ENCODE measurements at places on chromosomes 16 and 17.

GRCh38 chr17:7886227-7887037 lies 2.2 kb upstream of the CHD3 start:
- DNase-seq, result peak; percentile 32

GRCh38 chr17:18184143-18185031 lies 759 bp downstream of the ALKBH5 start:
- peak; percentile 55 for DNase-seq

- no peak for DNase-seq
These were observed 30.1 kb downstream of the ABCA8 start for GRCh38 chr17:68924793-68925720.

DNA sequence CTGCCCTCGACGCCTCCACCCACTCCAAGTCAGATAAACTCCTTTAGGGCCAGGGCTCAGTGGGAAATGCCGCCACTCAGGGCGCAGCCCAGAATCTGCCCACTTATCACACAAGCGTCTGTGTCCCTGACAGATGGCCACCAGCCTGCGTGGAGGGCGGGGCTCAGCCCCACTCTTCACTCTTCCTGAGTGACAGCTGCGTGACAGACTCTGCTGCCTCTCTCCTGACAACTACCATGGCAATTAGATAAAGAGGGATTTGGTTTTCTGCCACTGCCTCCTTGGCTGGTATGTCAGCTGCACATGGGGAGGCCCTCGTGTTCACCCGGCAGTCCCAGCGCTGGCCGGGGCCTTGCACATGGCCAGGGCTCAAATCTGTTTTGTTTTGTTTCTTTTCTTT lies 96.2 kb downstream of the RTN4RL1 start:
- no peak for DNase-seq

DNA sequence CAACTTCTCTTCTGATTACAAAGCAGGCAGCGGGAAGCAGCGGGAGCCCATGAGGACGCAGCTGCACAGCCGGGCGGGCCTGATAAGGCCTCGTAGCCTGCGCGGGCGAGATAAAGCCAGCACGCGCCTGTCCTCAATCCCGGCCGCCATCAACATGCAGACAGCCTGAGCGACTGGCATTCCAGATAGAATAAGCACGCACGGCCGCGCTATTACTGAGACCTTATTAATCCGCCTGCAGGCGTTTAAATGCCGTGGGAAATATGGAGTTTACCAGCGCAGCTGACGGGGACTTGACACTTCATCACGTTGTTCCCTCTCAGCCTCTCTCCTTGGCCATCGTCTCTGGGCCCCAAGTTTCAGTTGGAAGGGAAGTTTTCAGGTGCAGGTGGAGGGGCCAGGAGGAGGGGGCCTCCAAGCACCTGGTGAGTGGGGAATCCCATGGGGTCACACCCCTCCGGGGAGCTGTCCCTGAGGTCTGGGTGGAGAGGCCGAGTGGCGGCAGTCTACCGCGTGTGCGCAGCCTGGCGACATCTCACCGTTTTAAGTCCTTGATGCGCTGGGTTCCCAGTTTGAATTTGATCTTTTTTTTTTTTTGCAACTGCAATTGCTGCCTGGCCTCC lies 27.3 kb upstream of the CBFA2T3 start:
- DNase-seq, result no peak

- no peak for DNase-seq
These were observed 467.1 kb downstream of the SOX9 start for GRCh38 chr17:72587773-72588511.

- DNase-seq, result no peak
These were observed 26.4 kb upstream of the MAPK3 start for GRCh38 chr16:30149250-30149930.

- DNase-seq, result no peak
These were observed 309.6 kb downstream of the KCNJ2 start for GRCh38 chr17:70478902-70479301.

GRCh38 chr17:82492643-82493225 lies 26.8 kb upstream of the FOXK2 start:
- DNase-seq, result no peak

DNA sequence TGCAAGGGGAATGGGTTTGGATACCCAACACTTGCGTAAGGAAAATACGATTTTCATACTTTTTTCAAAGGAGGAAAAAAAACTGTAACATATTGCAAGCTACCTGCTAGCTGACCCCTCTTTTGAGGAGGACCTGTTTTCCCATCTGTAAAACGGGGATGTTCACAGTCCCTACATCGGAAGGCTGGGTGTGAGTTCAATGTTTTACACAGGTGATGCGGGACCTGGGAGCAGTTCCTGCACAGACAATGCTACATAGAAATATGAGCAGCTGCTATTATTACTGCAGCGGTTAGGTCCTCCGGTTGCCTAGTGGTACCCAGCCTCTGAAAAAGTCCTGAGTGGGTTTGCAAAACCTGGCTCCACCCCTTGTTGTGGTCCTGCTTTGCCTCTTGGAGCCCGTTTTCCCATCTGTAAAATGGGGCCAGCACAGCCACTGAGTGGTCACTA lies 3.5 kb downstream of the SOCS1 start:
- DNase-seq, result no peak

GRCh38 chr17:65886315-65887245 lies 305.4 kb downstream of the CEP112 start:
- DNase-seq, result no peak

GRCh38 chr16:4488499-4488967 lies 12.3 kb downstream of the HMOX2 start:
- DNase-seq, result no peak

GRCh38 chr17:45013021-45013997 lies 38.1 kb downstream of the DCAKD start:
- DNase-seq, result no peak

DNA sequence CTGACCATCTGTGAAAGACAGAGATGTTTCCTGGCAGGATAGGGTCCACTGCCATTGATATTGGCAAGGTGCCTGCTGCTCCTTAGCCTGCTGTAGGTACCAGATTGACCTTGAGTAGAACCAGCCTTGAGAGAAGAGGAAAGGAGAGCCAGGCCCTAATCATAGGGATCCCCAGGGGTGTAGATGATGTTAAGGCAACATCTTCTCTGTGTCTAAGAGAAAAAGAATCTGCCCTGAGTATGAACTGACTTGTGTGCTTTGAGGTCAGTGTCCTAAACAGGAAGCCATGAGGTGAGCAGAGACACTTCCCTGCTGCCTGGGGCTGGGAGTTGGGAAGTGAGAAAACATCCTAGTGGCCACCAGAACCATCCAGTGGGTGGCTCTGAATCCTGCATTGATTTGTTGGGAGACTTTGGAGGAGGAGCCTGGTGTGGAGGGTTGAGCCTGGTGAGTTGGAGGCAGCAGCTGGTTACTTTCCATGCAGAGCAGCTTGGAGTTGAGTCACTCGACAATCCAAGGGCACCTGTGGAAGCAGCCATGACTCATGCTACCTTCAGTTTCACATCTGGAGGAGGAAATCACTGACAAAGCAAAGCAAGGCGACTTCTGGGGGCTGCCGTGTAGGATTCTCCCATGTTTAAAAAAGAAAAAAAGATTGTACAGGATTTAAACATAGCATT lies 47.8 kb downstream of the BMERB1 start:
- DNase-seq, result no peak

GRCh38 chr17:27868565-27868964 lies 24.6 kb downstream of the LYRM9 start:
- no peak for DNase-seq

DNA sequence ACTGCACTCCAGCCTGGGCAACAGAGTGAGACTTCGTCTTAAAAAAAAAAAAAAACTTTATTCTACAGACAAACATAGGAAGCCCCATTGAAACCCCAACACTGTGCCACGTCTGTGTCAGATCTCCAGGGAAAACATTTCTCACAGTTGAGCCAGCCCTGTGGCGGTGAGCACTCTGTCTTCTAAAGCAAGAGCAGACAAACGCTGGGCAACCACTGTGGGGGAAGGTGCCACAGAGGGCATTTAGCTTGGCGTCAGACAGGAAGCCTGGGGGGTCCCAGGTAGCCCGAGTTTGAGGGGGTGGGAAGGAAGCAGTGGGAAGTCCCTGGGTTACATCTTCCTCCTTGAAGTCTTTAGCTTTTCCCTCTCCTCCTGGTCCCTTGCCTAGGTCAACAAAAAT lies 16.0 kb downstream of the C17orf100 start:
- DNase-seq, result no peak

- no peak for DNase-seq
These were observed 371.2 kb downstream of the MAF start for GRCh38 chr16:79229361-79229760.

DNA sequence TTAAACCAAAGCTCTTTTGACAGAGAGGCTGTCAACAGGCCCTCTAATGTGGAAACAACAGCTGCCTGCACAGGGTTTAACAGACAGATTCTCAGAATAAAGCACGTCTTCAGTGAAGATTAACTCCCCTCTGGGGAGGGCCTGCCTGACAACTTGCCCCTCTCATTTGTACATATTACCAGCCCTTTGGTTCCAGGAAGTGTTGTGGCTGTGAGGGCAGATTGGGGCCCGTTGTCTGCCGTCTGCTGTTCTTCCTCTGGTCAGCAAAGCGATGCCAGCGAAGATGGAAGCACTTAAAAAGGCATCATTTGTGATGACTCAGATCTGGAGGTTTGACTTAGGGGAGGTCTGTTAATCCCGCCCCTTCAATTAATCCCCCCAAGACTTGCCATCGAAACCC lies 177.0 kb upstream of the IRX6 start:
- no peak for DNase-seq

DNA sequence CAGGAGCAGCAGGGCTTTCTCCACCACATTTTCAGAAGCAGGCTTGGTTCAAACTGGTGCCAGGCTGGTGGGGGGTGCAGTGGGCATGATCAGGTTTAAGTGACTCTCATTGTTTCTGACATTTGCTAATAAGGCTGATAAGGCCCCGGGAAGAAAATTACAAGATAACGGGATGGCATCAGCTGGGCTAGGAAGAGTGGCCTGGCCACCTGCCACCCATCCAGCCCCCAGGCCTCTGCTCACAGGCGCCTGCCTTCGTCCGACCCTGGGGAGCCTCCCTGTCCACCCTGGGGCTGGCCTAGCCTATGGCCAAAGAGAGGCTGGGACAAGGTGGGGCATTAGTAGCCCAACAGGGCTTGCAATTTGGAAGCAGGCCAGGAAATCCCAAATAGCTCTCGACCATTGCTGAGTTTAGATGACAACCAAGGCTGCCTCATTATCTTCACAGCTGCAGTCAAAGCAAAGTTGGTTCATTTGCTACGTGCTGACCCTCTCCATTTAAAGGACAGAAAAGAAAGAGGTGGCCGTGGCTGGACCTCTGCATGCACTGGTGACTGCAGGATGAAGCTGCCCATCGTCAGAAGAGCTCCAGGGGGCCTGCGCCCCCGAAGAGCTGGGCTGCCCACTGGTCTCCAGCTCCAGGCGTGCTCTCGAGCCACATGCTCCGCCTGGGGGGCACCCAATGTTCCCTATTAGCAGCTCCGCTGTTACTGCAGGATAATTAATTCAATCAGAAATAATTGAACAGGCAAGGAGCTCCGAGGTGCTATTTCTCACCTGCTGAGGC lies 44.9 kb downstream of the PEMT start:
- no peak for DNase-seq

- DNase-seq, result no peak
These were observed 641.3 kb downstream of the KCNJ2 start for GRCh38 chr17:70810609-70811008.

DNA sequence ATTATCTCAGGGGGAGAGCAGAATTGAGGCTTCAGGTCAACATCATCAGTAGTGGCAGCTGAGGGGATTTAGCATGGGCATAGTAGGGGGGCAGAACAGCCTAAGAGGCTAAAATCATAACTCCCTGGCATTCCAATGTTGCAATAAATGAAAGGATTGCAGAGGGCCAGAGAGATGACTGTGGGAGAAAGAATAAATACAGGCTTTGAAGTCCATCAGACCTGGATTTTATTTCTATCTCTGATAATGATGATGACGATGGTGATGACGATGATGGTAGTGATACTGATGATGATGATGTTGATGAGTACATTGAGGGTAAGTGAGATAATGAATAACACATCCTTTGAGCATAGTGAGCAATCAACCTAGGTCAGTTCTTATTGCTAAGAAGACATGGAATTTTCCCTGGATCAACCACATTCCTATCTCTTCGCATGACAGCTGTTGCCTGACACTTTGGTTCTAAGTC lies 107.4 kb upstream of the CDH11 start:
- DNase-seq, result no peak

DNA sequence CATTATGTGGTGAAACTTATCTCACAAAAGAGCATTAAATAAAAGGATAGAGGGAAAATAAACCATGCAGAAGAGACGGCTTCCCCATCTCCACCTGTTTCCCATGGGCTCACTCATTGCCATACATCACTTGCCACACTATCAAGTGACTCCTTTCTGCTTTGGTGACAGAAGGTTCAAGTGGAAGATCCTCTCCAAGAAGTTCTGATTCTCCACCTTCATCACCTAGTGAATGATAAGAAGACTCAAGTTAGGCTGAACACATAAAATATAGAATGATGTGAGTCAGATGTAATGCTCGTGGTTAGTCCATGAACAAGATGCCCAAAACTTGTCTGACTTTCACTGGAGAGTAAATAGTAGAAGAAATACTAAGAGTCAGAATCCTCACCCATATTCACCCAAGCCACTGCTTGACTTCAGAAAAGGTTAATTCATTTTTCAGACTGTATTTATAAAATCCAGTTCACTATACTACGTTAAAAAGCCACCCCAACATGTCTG lies 100.1 kb upstream of the TOB1 start:
- DNase-seq, result no peak

DNA sequence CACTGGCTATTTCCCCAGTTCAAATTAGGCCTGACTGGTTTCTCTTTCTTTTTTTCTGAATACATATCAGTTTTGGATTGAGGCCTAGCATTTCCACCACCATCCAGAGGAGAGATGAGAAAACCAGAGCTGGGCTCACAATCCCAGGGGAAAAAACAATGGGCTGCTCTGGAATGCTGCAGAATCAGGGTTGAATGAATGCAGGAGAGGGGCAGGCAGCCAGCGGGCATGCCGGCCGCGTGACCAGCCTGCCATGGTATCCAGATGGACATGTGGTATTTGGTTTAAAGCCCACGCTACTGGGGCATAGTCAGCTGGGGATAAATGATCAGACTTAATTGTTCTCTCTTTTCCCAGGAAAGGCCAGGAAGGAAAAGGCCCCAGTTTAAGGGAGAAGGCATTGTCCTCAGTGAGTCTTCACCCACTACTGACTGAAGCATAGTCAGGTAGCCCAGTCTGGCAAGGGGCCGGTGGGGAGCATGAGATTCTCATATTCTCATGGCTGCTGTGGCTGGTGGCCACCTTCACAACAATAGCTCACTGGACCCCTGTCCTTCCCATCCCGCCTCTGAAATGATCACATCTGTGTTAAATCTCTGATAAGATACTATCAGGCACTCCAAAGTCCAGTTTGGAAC lies 38.7 kb upstream of the RHOT1 start:
- no peak for DNase-seq

- no peak for DNase-seq
These were observed 50.8 kb downstream of the AKAP1 start for GRCh38 chr17:57135789-57136291.

Measured in activated CD8-positive, alpha-beta memory T cell treated with anti-CD3 and anti-CD28 coated beads for 1 hour (primary cell).